ENCODE measurements at places on chromosomes 3 and 15.

GRCh38 chr15:74768771-74769342 lies 13.0 kb upstream of the CSK start:
- peak; percentile 69 for DNase-seq

DNA sequence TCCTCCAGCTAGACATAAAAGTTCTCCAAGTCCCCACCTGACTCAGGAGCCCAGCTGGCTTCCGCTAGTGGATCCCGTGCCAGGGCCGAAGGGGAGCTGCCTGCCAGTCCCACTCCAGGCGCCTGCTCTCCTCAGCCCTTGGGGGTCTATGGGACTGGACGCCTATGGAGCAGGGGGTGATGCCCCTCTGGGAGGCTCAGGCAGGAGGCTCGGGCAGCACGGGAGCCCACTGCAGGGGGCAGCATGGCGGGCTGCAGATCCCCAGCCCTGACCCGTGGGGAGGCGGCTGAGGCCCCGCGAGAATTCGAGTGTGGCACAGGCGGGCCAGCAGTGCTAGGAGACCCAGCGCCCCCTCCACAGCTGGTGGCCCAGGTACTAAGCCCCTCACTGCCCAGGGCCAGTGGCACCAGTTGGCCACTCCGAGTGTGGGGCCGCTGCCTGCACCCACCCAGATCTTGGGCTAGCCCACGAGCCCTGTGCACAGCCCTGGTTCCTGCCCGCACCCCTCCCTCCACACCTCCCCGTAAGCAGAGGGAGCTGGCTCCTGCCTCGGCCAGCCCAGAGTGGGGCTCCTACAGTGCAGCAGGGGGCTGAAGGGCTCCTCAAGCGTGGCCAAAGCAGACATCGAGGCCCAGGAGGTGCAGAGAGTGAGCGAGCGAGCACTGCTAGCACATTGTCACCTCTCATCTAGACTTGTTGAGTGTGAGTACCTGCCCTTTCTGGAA lies 221.3 kb upstream of the NSMCE3 start:
- no peak for DNase-seq

DNA sequence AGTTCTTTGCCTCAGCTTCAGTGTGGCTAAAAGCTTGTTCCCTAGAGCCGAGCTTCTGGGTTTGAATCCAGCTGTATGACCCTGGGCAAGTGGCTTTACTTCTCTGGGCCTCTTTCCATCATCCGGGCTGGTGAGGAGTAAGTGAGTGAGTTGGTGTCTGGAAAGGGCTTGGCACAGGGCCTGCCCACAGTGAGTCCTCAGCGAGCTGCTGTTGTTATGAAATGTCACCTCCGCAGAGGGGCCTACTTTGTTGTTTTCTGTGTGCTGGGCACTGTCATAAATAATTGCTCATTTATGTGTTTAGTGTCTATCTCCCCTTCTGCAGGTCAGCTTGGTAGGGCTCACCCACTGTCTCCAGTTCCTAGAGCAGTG lies 31.7 kb downstream of the SLC6A6 start:
- no peak for DNase-seq

DNA sequence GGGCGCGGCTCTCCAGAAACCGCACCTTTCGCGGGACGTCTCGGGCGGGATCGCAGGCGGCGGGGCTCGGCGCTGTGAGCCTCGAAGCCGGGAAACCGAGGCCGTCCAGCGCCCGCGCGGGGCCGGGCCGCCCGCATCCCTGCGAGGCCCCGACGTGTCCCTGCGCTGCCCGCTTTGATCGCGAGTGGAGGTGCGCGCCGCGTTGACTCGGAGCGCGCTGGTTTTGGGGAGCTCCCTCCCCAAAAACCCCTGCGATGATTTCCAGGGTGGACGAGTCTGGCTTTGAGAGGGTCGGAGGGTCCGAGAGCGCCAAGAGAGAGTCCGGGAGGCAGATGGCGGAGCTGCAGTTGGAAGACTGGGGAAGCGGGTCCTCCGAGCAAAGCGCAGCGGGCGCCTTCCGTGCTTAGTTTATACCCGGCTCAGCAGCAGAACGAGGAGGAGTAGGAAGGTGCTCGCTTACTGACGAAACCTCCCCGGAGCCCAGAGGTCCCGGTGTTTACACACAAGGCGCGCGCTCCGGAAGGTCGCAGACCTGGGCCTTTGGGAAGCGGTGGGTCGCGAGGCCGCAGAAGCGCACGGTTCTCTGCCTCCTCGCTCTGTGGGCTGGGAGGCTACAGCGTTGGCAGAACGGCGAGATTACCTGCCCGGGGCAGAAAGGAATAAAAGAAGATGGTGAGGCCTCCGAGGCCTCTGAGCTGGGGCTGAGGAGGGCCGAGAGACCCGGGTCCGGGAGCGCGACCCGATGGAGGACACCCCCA lies 687 bp downstream of the ALDH1A3 start:
- no peak for DNase-seq

DNA sequence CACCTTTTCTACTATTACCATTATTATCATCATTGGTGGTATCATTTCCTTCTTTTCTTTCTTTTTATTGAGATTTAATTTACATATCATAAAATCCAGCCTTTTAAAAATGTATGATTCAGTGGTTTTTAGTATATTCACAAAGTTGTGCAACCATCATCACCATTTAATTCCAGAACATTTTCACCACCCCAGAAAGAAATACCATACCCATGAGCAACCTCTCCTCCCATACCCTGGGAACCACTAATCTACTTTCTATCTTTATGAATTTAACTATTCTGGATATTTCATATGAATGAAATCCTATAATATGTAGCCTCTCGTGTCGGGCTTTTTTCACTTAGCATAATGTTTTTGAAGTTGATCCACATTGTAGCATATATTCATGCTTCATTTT lies 29.1 kb downstream of the AAGAB start:
- DNase-seq, result no peak

DNA sequence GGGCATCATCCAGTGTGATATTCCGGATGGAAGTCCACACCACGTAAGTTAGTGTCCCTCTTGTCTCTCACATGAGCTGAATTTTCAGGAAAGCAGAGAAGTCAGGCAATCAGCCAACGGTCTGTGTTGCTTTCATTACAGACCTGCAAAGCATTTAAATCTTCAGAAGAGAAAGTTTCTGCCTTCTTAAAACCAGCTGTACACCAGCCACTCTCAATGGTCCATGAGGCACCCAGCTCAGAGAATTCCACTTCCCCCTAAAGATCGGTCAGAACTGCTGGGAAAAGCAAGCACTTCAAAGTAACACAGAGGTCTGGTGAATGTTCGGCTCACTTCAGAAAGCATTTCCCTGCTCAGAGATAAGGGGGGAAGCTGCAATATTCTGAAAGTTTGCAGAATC lies 903.7 kb downstream of the EPHA3 start:
- no peak for DNase-seq

- DNase-seq, result no peak
Measured at GRCh38 chr3:83321891-83322290, 1560.4 kb upstream of the GBE1 start.

- DNase-seq, result peak; percentile 5
Measured at GRCh38 chr3:163384383-163384782, 1693.9 kb downstream of the SI start.

DNA sequence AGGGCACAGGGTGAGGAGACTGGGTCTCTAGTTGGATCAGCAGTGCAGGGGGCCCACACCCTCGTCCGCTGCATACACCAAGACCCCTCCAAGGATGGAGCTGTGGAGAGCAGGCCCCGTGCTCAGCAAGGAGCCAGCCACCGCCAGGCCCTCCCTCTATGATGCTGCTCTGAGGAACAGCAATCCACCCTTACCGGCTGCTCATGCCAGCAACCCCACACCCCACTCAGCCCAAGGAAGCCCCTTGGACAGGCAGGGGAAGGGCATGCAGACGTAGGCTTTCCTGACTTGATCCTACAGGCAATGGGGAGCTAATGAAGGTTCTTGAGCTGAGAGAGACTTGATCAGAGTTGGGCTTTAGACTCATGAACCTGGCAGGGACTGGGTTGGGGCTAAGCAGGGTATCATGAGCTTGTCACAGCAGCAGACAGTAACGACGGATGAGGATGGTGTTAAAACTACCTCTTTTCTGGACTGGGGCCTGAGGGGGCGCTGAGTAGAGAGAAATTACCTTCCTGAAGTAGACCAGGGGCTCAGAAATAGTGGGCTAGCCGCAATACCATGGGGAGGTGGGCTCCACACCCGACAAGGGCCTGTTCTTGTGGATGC lies 50.5 kb upstream of the FGD5 start:
- no peak for DNase-seq

- DNase-seq, result no peak
Measured at GRCh38 chr3:134885877-134886621, 91.0 kb downstream of the EPHB1 start.

DNA sequence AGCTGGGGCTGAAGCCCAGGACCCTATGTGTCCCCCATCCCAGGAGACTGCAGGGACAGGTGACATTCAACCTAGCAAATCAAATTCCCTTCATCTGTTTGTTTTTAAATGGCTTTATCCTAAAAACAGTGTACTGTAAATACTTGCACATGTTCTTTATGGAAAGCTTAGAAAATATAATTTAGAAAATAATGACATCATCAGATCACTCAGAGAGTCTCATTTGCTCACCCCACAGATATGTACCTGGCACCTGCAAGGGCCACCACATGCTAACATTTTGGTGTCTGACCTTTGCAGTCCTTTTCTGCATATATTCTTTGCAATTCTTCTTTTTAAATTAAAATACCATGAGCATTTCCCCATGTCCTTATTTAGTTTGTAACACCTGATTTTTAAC lies 58.6 kb upstream of the FGD5 start:
- no peak for DNase-seq

GRCh38 chr15:88703533-88703932 lies 64.7 kb downstream of the ISG20 start:
- DNase-seq, result no peak

GRCh38 chr3:110783541-110783940 lies 288.1 kb upstream of the NECTIN3 start:
- no peak for DNase-seq

DNA sequence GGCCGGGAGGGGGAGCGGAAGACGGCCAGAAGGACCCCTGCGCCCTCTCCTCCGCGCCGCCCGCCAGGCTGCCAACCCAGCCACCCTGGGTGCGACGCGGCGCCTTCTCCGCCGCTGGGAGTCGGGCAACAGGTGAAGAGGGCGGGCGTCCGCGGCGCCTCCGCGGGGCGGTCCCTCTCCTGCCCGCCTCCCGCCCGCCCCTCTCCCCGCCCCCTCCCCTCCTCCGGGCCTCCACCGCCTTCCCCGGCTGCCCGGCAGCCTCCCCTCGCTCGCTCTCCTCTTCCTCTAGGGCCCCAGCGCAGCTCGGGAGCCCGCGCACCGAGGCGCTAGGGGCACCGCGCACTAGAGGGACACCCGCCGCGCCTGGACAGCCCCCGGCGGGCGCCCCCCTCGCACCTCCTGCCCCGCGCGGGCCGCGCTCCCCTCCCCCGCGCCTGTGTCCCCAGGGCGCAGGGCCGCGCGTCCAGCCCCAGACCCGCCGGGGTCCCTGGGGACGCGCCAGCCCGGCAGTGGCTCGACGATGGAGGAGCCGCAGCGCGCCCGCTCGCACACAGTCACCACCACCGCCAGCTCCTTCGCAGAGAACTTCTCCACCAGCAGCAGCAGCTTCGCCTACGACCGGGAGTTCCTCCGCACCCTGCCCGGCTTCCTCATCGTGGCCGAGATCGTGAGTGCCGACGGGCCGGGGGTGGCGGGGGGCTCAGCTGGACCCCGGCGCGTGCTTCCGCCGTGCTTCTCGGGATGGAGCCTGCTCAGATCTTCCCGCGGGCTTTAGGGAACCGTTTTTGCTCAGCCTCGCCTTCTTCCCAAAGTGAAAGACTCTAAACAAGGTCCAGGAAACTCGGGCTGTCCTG lies at the start of gene CMTM8:
TSS of gene CMTM8 (plus strand) at position 228 of the 854 bp plus-strand sequence. CDS start at position 521, 293 bp downstream.
- DNase-seq, result peak; percentile 44

GRCh38 chr3:7249493-7250076 lies 388.7 kb downstream of the GRM7 start:
- peak; percentile 4 for DNase-seq

DNA sequence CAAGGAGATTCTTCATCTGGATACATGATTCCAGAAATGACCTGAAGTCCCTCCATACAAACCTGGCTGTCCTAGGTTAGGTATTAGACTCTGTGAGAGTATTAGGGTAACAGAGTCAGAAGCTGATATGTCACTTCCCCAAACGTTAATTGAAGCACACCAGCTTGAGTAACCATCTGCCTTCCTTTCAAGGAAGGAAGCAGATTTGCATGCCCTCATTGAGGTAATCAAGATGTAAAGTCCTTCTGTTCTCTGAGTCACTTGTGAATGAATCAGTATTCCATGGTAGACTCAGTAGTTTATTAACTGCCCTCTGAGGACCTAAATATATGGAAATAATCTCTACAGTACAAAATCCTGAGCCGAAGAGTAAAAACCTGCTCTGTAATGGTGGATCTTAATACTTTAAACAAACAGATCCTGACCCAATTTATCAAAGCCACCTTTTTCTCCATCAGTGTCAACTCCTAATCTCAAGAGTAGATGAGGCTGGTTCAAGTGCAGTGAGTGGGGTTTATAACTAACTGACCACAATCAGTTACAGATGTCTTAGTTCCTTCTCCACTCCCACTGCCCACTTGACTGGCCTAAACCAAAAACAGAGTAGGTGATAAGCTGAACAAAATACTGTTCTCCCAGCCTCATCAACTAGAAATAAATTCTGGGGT lies 246.2 kb upstream of the CHRM5 start:
- DNase-seq, result peak; percentile 42

GRCh38 chr3:117580806-117581205 lies 871.2 kb downstream of the TUSC7 start:
- no peak for DNase-seq

All from RKO (cell line).